Effector memory CD8-positive, alpha-beta T cell (primary cell): ENCODE measurements at places on chromosomes 1 and 21.
A peak's percentile ranks its signal among the peaks of the same experiment; 100 is the strongest.

- no peak for DNase-seq
Measured at GRCh38 chr1:95304803-95305202, 70.8 kb downstream of the RWDD3 start.

GRCh38 chr1:12477936-12478611 is 139.9 kb downstream of the DHRS3 start:
- DNase-seq = peak; percentile 10

DNA sequence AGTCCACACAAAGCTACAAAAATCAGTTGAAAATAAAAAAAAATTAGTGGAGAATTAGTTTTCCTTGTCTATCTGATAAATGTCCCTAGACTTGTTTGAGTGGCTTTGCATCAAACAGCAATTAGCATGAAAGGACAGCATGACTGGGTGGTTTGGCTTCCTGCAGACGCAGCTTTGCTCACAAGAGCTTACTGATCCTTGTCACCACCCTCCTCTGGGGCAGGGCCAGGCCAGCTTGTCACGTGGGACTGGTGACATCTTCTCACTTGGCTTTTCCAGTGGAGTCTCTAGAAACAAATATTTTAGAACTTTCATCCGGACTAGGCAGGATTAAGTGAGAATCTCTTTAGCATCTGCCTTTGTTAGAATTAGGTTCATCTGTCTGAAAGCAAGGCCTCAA is 76.0 kb upstream of the OLIG2 start:
- no peak for DNase-seq

GRCh38 chr1:108593448-108593847 is 33.5 kb downstream of the EEIG2 start:
- no peak for DNase-seq
